ENCODE measurements at places on chromosomes 6 and 20. TPM values are rescaled to one million over a fixed set of nuclear protein-coding genes. Genes with fewer than 3 reads are reported as not detected.

GRCh38 chr6:35727231-35727934 lies 9.4 kb upstream of the ARMC12 start:
- DNase-seq, result no peak

C4A gene
- 4.2 TPM for total RNA-seq

LINC00237 gene
- total RNA-seq, result not detected

CHD6 gene
- 114 TPM for total RNA-seq

TUBB1 gene
- total RNA-seq, result 0.17 TPM
